ENCODE measurements at places on chromosomes 13 and 19.
A peak's percentile ranks its signal among the peaks of the same experiment; 100 is the strongest.

DNA sequence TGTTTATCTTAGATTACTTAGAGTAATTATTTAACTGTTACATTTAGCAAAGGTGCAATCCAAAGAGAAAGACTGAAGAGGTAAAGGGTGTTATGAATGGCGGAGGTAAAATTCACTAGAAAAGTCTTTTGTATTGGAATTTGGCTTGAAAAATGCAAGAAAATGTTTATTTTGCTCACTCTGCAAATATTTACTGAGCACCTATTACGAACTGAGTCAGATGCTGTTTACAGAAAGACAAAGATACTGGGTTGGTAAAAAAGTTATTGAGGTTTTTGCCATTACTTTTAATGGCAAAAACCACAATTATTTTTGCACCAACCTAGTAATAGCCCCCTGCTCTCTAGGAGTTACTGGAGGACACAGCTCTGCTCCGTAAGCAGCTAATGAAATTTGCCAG, 135.2 kb downstream of the RBM26 start:
- DNase-seq, result no peak

GRCh38 chr13:28408863-28409262, 86.1 kb downstream of the FLT1 start:
- DNase-seq, result no peak

DNA sequence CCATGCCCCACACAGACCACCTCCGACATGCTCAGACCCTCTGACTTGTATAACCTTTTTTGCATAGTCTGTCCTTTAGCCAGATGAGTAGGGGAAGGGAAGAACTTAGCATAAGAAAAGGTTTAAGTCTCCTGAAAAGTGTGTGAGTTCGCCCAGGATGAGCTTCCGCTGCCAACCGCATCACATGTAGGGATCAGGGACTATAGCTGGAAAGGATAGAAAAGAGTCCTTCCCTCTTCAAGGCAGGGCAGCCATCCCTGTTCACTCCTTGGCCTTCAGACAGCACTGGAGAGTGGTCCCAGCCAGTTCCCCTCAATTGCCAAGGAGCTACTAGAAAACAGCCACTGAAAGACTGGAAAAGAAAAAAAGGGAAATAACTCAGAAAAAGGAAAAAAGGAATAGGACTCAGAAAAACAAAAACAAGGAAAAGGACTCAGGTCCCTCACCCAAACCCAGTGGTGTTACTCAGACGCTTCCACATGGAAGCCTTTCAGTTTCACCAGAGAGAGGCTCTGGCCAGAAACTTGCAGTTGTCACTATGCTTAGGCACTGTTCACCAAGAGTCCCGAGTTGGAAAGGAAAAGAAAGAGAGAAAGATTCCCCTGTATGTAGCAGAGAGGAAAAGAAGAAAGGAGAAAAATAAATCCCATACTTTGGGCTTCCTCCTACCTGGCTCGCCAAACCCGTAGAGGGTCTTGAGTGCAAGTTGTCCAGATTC, 5.6 kb upstream of the TM9SF2 start:
- DNase-seq, result no peak

GRCh38 chr19:34184880-34185491, 12.7 kb downstream of the LSM14A start:
- DNase-seq, result no peak

GRCh38 chr13:24203811-24204210, 43.3 kb downstream of the SPATA13 start:
- DNase-seq, result no peak

DNA sequence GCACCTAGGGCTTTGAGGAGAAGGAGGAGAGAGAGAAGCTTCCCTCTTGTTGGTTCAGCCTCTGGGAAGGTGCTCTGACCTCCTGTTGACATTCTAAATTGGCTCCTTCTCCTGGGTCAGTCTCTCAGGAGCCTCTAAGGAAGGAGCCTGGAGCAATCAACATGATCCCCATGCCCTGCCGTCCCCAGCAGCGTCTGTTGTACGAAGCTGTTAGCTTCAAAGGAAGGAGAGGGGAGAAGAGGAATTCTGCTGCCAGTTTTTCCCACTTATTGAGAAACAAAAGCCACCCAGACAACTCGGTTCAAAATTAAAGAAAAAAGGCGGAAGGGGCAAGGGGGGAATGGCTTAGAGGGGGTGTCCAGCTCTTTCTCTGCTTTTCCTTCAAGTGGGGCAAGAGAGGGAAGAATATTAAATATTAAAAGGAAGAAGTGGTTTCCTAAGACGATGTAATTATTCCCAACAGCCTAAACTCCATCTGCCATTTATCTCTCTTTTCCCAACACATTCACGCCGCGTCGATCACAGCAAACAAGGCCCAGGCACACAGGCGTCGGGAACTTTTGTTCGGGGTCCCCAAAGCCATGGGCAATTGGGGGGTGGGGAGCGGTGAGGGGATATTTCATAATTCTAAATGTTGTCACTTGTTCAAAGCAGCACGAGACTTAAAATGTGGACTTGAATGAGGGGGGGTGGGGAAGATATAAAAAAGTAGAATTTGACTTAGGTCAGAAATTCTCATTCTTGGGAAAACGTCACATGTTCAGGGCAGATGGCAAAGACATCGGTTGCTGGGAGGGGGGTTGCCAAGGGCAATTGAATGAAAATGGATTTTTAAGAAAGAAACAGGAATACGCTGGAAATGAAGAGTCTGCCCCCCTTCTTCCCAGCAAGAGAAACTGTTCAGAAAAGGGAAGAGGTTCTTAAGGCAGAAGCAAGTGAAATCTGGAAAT, 116.8 kb upstream of the CACNA1A start:
- peak; percentile 74 for DNase-seq

- peak; percentile 97 for DNase-seq
Measured at GRCh38 chr19:11197291-11198174, at the start of gene KANK2. Gene KANK2 (minus strand): TSS chr19:11197545. CDS start chr19:11194511, 3,034 bp downstream.

- DNase-seq, result no peak
Measured at GRCh38 chr13:112131713-112132113, 64.8 kb downstream of the SOX1 start.

DNA sequence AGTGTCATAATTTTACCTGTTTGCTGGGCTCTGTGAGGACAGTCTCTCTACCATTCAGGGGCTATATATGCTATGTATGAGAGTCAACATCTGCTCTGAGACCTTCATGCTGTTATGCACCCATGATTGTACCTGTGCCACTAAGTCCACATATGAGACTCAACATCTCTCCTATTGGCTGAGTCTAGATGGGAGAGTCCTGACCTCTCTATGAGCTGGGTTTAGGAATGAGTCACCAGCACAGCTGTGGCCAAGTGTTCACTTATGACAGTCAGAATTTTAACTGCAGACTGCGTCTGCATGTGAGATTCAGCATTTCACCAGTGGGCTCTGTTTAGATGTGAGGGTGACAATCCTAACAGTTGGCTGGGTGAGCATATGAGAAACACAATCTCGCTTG, 49.5 kb downstream of the ZNF729 start:
- no peak for DNase-seq

GRCh38 chr13:60351326-60351725, 45.7 kb upstream of the TDRD3 start:
- DNase-seq, result no peak

DNA sequence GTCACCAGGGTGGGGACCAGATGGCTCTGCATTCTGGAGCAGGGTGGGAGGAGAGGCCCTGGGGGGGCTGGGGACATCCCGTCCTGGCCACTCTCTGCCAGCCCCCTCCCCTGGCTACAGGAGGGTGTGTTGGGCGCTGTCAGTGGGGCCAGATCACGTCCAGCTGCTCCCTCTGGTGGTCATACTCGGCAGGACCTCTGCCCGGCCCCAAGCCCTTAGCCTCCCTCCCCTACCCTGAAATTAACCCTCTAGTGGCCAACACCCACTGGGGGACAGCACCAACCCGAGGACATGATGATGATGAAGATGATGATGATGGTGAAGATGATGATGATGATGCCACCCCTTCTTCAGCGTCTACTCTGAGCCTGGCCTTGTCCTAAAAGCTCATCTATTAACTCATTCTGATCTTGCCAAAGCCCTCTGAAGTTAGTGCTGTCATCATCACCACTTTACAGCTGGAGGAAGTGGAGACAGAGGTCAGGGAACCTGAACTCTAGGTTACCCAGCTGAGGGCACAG, 590 bp upstream of the LGI4 start:
- peak; percentile 65 for DNase-seq

Data from NCI-H1417 (cell line).